GF-D8 (cell line): ENCODE measurements at places on chromosomes 5 and 9.
A peak's percentile ranks its signal among the peaks of the same experiment; 100 is the strongest.

DNA sequence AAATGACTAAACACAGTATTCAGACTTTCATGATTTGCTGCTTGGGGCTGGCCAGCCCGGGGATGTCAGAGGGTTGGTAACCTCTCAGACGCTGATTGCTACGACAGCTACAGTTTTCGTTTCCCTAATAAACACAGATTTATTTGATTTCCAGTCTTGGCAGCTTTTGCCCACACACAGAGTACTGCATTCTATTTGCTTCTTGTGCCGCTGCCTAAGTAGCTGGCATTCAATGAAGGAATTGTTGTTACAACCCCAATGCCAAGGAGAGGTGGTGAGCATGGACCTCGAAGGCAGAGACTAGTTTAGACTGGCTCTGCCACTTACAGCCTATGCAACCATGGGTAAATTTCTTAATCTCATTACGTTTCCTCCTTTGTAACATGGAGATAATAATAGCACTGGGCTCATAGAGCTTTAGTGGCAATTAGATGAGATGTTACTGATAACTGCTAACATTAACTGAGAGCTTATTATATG lies 247.1 kb upstream of the PANK3 start:
- no peak for DNase-seq

- DNase-seq, result no peak
These were observed 551.8 kb upstream of the TYRP1 start for GRCh38 chr9:12141422-12141821.

GRCh38 chr5:39469176-39469575 lies 44.4 kb upstream of the DAB2 start:
- DNase-seq, result no peak

DNA sequence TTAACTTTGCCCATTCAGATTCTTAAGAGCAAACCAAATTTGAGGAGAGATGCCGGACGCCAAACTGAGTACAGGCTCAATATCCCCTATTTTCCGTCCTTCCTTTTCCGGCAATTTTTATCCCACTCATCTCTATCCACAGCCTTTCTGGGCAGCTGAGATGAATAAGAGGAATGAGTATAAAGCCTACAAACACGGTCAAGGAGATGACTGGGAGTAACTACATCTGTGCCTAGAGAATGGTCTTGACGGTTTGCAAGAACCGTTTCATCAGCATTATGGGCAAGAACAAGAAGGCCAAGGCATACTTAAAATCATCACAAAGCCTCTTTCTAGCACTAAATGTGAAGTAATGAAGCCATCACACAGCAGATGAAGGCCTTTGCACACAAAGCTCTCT lies 227.3 kb downstream of the DCP2 start:
- DNase-seq, result no peak

DNA sequence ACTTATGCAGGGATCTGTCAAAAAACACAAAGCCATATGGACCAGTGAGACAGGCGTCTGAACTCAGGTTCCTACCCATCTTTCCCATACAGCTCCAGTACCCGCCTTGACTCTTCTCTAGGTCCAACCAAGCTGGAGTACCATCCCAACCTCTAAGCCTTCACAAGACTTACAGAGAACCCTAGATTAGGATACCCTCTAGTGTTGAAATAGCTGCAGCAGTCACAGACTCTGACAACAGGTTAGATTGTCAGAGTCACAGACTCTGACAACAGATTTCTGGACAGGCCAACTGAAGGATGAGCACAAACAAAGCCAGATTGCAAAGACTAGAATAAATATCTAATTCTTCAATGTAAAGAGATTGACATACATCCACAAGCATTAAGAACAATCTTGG lies 266.1 kb downstream of the GRIA1 start:
- no peak for DNase-seq

DNA sequence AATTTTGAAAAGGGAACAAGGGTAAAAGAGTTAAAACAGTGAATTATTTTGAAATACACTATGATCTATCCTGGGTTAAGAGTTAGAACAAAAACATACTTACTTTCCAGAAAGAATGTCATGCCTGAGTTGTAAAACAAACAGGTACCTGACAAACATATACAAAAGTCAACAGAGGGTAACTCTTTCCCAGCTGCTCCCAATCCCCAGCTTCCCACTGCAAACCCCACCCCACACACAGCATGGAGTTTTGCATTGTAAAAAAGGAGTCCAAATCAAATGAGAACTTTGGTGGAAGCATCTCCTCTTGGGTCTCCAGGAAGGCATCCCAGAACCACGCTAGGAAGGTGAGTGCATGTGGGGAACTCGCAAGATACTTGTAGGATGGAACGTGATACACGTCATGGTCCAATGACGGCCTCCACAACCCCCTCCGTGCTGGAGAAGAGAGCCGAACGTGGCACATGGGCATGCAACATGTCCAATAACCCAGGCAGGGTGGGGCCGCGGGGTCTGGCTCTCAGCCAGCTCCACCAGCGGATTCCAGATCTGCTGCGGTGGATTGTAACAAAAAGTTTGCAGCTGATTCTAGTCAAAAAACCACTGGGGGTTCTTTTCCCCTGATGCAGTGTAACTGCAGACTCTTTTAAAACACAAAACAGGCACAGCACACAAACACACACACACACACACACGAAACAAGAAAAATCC lies 55.8 kb downstream of the EPB41L4B start:
- no peak for DNase-seq

DNA sequence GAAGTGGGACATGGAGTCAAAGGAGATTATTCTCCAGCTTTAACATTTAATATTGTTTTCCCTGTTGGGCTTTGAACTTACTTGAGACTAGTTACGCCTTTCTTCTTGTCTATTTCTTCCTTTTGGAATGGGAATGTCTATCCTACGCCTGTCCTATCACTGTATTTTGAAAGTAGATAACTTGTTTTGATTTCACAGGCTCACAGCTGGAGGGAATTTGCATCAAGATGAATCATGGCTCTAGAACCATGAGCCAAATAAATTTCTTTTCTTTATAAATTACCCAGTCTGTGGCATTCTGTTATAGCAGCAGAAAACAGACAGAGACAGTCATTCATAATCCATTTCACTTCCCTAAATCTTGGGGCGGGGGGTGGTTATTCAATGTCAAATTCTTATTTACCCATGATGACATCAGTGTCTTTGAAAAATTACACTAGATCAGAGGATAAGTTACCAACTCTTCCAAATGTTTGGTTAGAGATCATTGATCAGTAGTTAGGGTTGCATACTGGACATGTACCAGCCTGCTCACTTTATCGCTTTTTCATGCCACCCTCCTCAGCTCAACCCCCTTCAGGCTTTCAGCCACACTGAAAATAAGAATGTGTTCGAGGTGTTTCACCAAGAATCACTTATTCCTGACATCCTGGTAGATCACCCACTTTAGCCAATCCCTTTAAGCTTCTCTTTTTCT lies 419.6 kb upstream of the PIK3R1 start:
- no peak for DNase-seq

GRCh38 chr9:113788616-113789330 lies 87.3 kb upstream of the ZNF618 start:
- no peak for DNase-seq

GRCh38 chr9:134778156-134778555 lies 102.5 kb upstream of the FCN2 start:
- no peak for DNase-seq

GRCh38 chr5:67021962-67022361 lies 174.6 kb downstream of the CD180 start:
- no peak for DNase-seq

- DNase-seq, result no peak
These were observed 37.4 kb downstream of the SNX24 start for GRCh38 chr5:122882831-122883230.

GRCh38 chr5:95915999-95916686 lies 45.5 kb downstream of the ELL2 start:
- no peak for DNase-seq

- DNase-seq, result peak; percentile 16
These were observed 10.5 kb upstream of the GALNT10 start for GRCh38 chr5:154179846-154180710.

GRCh38 chr5:7529880-7530279 lies 133.9 kb downstream of the ADCY2 start:
- no peak for DNase-seq

GRCh38 chr5:27491047-27491446 lies 452.7 kb upstream of the CDH9 start:
- DNase-seq, result no peak

GRCh38 chr5:134708301-134708700 lies 30.0 kb upstream of the CAMLG start:
- no peak for DNase-seq

GRCh38 chr9:27701587-27701986 lies 128.3 kb upstream of the C9orf72 start:
- peak; percentile 81 for DNase-seq

GRCh38 chr9:132997591-132997990 lies 19.1 kb downstream of the GFI1B start:
- DNase-seq, result no peak

GRCh38 chr5:72204946-72205345 lies 97.7 kb downstream of the MAP1B start:
- no peak for DNase-seq

GRCh38 chr5:19770396-19770795 lies 217.6 kb downstream of the CDH18 start:
- no peak for DNase-seq

GRCh38 chr5:143126174-143127019 lies 277.1 kb downstream of the NR3C1 start:
- DNase-seq, result no peak
